ENCODE measurements at places on chromosomes 11 and 22.

DNA sequence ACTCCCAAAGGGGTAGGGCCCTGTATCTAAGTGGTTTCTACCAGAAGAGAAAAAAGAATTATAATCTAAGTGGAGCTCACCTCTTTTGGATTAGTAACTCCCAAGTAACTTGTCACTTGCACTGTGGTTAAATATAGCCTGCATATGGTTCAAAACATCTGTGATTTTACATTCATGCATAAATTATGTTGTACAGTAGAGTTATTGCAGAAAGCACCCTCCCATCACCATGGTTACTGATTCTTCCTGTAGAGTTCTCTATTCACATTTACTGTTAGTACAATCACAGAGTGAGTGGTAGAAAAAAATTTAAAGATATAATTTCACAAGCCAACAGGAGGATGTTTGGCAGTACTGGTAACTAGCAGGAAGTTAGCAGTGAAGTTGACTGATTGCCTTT is 80.4 kb downstream of the LRRC4C start:
- no peak for DNase-seq

GRCh38 chr11:117818041-117818873 is 6.3 kb downstream of the FXYD2 start:
- no peak for DNase-seq

DNA sequence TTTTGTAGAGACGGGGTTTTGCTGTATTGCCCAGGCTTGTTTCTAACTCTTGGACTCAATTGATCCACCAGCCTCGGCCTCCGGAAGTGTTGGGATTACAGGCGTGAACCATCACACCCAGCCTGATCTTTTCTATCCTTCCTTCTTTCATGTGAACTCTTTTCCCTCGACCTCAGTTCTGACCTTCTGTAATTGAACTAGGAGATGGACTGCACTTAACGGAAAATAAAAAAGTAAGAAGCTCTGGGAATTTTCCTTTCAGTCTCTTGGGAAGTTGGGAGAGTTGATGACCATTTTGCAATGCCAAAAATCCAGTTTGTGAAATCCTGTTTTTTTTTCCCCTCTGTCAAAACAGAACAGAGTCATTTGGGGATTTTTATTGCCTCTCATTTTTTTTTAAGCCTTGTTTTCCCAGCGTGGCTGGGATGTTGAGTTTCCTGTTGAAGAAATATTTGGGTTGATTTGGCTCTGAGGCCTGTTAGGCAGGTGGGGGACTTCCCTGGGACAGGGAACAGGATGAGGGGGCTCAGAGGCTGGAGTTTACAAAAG is 26.9 kb upstream of the CYB5R3 start:
- DNase-seq, result no peak

DNA sequence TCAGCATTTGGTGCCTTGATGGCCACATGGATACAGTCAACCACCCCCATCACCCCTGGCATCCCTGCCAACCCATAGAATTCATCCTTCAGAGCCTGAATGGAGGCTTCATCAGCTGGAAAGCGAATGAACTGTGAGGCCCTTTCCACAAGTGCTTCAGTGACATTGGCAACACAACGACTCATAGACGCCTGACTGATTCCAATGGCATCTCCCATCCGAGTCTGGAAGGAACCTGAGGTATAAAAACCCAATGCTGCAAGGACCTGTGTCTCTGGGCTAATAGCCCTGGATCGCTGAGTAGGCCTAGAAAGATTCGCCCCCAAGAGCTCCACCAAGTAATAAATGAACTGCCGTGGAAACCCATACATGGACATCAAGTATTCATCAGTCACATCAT is 1.3 kb downstream of the HARBI1 start:
- no peak for DNase-seq

DNA sequence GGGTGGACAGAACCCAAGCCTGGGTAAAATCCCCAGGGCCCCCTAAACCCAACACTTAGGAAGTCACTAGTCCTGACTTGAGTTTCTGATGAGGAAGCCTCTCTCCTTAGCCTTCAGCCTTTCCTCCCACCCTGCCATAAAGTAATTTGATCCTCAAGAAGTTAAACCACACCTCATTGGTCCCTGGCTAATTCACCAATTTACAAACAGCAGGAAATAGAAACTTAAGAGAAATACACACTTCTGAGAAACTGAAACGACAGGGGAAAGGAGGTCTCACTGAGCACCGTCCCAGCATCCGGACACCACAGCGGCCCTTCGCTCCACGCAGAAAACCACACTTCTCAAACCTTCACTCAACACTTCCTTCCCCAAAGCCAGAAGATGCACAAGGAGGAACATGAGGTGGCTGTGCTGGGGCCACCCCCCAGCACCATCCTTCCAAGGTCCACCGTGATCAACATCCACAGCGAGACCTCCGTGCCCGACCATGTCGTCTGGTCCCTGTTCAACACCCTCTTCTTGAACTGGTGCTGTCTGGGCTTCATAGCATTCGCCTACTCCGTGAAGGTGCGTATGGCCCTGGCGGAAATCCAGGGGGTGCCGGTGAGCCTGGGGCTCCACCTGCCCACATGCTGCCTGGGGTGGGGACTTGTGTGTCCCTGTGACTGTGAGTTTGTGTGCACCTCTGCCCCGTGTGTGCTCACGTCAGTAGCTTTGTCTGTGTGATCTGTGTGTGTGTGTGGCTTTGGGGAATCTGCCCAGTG is at the start of gene IFITM1:
Gene IFITM1, plus strand, starts transcription at position 254 of the 767 bp plus-strand sequence. Its CDS starts 131 bp downstream, at position 385.
- no peak for DNase-seq

DNA sequence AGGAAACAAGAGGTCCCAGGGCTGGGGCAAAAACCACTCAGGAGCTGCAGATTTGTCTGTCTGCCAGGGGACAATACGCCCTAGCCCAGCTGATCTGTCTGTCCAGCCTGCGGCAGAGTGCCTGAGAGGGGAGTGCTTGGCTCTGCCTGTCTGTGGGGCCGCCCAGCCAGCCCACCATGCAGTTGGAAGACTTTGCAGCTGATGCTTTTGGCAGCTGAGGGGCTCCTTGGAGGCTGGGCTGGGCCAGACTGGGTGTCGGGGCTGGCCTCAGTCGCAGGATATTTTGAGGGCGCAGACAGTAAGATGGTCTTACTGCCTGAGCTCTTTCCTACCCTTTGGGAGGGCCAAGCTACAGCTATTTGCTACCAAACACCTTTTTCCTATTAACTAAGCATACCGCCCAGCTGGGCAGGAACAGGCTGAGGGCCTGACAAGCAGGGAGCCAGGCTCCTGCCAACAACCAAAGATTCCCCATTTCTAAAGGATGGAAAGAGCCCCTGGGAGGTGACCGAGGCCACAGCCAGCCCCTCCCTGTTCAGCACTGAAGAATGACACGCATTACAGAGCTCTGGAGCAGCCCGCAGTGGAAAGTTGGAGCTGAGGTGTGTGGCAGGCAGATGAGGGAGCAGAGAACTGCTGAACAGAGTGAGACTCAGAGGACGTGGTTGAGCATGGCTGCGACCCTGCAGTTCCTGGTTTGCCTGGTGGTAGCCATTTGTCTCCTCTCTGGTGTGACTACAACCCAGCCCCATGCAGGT is at the start of gene FAM180B:
Gene FAM180B, plus strand, starts transcription at position 581 of the 758 bp plus-strand sequence. Its CDS starts 91 bp downstream, at position 672.
- DNase-seq, result no peak

DNA sequence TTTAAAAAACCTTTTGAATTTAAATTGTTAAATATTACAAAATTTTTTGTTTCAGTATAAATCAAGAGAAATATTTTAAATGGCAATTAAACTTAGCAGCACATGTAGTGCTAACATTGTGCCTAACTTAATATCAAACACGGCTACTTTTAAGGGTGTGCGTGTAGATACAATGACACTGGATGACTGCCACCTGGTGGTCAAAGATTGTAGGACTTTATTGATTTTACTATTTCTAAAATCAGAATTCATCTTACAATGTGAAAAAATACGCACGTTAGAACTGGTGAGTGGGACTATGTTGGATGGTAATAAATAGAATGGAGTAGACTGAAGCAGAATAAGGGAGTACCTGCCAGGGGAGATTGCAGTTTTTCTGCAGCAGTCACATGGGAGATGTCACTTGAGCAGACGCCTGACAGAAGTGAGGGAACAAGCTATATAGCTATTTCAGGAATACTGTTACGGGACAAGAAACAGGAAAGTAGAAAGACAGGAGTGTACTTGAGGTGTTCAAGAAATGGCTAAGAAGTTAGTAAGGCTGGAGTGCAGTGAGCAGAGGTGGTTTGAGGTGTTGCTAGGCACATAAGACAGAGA is 52.9 kb downstream of the UVRAG start:
- no peak for DNase-seq

DNA sequence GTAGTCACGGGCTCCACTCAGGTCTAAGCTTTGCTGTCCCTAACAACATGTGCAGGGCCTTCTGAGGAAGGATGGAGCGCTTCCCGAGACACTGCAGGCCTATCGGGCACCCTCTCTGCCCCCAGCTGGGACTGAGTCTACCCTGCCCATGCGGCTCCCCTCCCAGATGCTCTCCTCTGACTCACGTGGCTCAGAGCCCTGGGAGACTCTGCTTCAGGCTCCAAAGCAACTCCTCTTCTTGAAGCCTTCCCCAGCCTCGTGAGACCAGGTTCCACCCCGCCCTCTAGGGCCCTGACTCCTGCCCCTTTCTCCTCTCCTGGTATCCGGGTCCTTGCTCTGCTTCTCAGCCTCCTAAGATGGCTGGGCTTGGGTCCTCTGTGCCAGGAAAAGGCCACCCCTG is 28.4 kb upstream of the ARFGAP3 start:
- DNase-seq, result no peak
